NCI-H187 (cell line): ENCODE measurements at places on chromosomes 5 and 9.

- DNase-seq, result peak; percentile 24
These were observed 86.1 kb upstream of the LRRTM2 start for GRCh38 chr5:138961221-138961620.

DNA sequence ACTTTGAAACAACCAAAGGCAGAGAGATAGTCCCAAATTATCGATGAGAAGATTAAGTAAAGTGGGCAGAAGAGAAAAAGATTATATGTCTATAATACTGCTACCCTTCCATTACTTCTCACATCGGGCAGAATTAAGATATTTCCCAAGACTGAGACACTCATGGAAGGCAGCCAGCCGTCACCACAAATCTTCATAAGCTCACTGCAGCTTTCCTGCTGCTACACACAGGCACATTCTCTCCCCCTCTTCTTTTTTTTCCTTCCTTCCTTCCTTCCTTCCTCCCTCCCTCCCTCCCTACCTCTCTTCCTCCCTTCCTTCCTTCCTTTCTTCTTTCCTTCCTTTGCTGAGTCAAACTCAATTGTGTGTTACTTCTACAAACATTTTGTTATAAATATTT lies 58.7 kb upstream of the SPATA31C2 start:
- DNase-seq, result no peak

DNA sequence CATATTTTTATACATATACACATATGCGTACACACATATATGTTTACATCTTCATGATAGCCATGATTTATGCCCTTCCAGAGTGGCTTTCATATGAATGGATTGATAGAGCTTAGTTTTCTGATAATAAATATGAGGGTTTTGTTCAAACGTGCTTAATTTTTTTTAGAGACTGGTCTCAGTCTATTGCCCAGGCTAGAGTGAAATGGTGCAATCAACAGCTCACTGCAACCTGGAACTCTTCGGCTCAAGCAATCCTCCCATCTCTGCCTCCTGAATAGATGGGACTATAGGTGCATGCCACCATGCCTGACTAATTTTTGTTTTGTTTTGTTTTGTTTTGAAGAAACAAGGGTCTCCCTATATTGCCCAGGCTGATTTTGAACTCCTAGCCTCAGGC lies 48.6 kb upstream of the ZSWIM6 start:
- no peak for DNase-seq

- no peak for DNase-seq
These were observed 122.8 kb downstream of the STARD4 start for GRCh38 chr5:111389390-111390082.

DNA sequence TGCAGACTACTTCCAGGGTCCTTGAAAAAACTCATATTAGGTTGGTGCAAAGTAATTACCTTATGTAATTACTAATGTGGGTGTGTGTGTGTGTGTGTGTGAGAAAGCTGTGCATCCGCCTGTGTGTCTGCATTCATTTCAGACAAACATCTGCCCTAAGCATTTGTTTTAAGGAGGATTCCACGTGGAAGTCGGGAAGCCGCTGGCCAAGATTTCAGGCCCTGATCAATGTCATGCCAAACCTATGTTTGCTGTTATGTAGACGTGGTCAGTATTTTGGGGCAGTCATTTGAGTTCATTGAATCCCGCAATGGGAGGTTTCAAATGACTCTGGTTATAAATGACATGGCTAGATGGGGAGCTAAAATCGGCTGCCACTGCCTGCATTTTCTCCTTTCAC lies 33.6 kb upstream of the BASP1 start:
- no peak for DNase-seq

- DNase-seq, result no peak
These were observed 33.6 kb downstream of the TIMD4 start for GRCh38 chr5:156929366-156929948.

DNA sequence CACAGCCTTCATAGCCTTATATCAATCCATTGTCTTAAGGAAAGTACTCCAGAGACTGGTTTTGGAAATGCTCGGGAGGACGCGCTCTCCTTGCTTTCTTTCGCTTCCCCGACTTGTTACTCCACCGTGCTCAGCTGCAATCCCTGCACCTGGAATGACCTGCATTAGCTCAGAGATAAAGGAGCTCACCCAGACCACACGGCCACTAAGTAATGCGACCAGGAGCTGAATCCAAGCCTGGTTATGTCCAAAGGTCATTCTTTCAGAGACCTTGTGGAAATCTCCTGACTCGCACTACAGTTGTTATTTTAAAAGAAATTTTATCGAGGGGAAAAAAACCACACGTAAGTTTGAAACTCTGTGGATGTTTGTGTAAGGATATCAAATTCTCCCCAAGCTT lies 135.3 kb upstream of the DPYSL3 start:
- no peak for DNase-seq

DNA sequence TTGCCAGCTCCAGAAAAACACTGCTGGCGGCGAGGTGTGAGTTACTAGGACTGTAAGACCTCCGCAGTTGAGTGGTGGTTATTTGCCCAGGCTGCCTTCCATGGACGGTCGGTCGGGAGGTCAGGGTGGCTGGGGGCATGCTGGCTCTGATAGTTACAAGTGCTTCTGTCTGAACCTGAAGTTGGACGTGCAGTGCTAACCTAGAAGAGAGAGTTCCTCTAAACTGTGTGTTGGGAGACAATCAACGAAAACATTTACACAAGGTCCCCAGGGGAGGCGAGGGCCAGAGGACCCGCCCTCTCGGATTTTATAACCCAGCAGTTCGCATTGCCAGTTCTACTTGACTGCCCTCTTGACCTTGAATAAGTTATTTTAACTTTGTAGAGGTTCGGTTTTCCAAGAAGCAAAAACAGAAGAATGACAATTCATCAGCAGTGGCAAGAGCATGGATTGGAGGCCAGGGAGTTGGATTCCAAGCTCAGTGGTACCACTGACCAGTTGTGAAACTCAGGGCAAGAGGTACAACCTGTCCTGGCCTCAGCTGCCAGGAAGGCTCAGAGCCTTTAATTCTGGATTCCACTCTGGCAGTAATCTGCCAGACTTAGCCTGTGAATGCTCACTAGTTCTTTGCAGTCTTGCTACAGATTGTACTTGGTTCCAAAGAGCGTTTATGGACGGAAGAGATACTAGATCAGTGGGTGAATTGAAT lies 28.7 kb upstream of the PDE8B start:
- DNase-seq, result no peak
